AML-193 (cell line): ENCODE measurements at places on chromosomes 11 and 22.

DNA sequence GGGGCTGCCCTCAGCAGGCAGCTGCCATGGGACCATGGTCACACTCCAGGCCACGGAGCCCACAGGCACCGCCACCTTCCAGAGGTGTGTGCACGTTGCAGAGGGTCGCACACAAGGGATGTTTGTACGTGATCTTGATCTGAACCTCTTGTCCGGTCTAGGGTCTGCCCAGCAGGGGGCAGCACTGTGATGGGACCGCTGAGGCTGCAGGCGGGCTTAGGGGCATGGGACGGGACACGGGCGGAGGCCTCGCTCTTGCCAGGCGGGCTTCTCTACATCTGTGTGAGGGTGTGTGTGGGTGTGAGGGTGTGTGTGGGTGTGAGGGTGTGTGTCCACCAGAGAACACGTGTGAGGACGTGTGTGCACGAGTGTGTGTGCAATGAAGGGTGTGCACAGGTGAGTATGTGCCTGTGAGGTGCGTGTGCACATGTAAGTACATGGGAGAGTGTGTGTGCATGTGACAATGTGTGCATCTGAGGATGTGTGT is 52.4 kb downstream of the CACNA1I start:
- no peak for DNase-seq

DNA sequence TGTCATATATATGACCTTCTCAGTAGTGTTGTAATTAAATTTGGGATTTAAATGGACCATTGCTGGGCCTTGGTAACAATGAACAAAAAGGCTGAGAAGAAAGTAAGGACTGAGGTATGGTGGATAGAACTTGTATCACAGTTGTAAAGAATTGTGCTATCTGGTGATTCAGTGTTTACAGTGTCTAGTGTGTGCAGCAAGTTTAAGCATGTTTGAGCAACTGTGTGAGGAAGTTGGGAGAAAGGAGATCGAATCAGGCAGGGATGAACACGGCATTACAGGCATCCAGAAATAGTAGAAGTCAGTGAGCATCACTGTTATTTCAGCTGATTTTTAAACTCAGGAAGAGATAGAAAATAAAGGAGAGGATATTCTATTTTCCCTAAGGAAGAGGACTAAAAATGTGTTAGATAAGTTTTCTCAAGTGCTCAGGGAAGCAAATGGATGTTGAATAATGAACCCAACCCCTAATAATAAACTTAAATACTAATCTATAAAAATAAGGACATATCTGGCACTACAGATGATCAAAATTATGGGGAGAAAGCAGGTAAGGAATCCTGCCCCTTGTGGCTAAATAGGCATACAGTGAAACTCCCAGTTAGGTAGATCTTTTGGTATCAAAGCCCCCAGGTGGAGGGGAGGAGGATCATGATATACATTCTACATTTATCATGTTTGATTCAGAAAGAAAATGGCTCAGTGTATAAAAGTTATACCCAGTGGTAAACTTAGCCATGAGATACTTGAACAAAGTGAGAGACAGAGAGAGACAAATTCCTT is 361.0 kb upstream of the ANO3 start:
- no peak for DNase-seq

- DNase-seq = no peak
Measured at GRCh38 chr11:129365816-129366215, 9.8 kb upstream of the BARX2 start.

- DNase-seq = peak; percentile 34
Measured at GRCh38 chr11:87878373-87878825, 296.8 kb downstream of the RAB38 start.

DNA sequence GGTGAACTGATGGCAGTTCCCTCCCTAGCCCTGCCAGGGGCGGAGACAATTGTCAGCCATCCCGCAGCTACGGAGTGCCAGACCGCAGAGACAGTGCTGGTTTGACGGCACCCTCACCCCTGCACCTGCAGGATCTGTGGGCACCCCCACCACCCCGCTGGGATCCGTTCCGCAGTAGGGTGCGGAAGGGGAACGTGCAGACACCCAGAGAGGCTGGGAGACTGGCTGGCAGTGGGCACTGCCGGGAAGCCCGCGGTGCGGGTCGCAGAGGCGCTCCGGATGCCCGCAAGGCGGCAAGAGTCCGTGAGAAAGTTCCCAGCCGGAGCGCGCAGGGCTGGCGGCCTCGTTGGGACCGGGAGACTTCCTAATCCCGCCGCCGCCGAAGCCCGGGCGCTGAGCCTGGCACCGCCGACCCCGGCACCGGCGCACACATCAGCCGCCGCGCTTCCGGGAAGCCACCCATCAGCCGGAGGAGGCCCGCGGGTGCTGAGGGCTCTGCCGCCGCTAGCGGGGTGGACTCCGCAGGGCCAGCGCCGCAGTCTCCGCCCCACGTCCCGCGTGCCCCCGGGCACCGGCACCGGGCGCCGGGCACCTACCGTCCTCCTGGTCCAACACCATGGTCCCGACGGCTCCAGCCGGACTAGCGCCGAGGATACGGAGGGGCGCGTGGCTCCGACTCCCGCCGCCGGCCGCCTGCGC is 4.3 kb upstream of the LMO1 start:
- DNase-seq = no peak

DNA sequence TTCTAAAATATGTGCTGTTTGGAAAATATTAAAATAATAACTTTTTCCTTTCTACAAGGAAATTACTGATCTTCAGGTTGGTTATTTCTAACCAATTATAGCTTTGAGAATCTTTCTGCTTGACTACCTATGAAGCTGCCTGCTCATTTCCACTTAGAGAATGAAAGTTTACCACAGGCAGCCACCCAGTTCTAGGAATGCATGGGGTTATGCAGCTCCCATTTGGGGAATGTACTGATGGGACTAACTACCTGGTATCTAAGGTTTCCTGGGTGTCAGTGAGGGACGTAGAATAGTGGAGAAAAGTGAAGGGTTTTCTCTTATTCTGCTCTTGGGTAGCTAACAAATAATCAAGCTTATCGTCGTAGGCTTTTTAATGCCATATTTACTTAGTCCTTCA is 73.4 kb downstream of the DEUP1 start:
- no peak for DNase-seq

GRCh38 chr22:37326726-37327125 is 44.4 kb downstream of the CYTH4 start:
- no peak for DNase-seq

- no peak for DNase-seq
Measured at GRCh38 chr22:41526226-41526829, 17.9 kb downstream of the POLR3H start.

DNA sequence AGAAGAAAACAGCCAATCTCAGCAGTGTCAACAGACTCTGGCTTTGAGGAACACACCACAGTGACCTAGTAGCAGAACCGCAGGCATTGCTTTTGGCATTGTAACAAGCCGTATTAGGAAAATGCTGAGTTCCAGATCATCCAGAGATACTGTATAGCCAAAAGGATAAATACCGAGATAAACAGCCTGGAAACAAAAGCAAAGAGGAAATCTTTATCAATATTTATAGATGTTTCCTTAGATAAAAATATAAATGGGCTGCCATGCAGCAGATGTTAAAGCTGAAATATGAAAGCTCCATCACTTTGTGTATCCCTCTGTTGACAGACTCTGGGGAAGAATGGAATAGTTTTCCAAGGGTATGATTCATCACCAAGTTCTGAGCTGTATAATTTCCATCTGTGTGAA is 98.9 kb upstream of the TP53AIP1 start:
- no peak for DNase-seq

- DNase-seq = no peak
Measured at GRCh38 chr22:25448435-25449051, 115.9 kb upstream of the GRK3 start.

GRCh38 chr22:33920197-33920540 is at the start of gene LARGE1:
Gene LARGE1, minus strand, starts transcription at chr22:33920476.
- no peak for DNase-seq

GRCh38 chr11:954392-955153 is 28.9 kb downstream of the AP2A2 start:
- DNase-seq = no peak

DNA sequence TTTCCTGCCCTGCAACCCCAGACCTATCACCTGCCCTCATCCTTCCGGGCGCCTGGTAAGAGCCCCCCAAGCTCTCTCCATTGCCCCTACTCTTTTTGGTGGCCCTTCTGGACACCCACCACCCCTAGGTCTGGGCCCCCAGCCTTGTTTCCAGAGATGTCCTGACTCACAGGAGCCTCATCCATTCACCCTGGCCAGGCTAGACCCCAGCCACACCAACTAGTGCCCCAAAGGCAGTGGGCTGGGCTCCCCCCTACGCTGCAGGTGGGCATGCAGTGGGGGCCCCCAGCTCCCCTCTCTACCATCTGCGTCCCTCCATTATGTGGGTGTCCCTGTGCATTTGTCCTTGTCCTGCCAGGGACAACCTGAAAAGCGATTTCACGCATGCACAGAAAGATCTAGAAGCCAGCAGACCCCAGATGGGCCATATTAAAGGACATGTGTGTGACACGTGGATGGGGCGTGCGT is 1.4 kb downstream of the MRGPRF start:
- DNase-seq = no peak

- no peak for DNase-seq
Measured at GRCh38 chr11:71914617-71915189, 13.7 kb downstream of the XNDC1N start.

DNA sequence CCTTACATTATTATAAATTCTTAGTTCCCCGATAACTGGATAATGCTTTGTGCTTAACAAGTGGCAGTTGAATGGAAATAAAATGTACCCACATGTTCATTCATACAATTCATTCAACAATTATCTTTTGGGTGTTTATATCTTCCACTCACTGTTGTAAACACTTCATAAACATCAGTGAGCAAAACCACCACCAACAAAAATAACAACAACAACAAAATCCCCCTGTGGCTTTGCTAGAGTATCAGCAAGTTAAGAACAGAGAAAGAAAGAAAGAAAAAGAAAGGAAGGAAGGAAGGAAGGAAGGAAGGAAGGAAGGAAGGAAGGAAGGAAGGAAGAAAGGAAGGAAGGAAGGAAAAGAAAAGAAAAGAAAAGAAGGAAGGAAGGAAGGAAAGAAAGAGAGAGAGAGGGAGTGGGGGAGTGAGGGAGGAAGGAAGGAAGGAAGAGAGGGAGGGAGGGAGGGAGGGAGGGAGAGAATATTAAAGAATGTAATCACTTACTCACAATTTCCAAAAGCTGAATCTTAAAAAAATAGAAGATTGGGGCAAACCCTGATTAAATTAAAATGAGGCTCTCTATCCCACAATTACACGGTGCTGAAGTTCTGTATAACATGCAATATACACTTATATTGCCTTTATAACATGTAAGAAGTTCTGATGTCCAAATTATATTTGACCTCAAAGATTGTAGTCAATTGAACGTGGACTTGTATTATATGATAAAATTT is 2238.8 kb downstream of the LRRC4C start:
- no peak for DNase-seq

DNA sequence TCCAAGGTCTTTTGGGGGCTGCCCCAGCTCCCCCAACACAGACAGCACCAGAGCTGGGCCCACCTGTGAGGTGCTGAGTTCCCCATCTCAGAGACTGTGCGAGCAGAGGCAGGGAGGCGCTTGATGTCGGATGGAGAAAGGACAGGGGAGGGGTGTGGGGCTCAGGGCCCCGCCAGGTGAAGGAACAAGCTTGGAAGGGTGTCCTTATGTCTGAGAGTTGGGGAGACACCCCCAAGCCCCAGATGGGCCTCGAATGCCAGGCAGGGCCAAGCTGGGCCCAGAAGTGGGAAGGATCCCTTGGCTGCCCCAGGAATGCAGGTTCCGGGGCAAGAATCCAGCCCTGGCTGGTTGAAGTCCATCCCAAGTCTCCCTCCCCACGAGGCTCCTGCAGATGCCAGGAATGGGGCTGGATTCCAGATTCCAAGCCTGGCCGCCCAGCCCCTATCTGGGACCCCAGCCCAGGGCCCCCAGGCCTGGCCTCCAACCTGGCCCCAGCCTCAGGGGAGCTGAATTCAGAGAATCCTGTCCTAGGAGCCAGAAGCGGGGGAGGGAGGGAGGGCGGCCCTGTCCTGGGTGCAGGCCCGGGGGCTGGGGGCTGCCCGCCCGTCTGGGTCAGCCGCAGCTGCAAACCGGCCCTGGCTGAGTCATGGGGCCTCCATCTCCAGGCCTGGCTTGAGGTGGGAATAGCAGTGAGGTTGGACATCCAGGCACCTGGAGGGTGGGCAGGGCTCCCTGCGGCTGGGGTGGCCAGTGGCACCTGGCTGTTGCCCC is 50.9 kb downstream of the CDKN1C start:
- DNase-seq = no peak

- DNase-seq = no peak
Measured at GRCh38 chr11:65291613-65292012, 23.1 kb upstream of the CDC42EP2 start.

DNA sequence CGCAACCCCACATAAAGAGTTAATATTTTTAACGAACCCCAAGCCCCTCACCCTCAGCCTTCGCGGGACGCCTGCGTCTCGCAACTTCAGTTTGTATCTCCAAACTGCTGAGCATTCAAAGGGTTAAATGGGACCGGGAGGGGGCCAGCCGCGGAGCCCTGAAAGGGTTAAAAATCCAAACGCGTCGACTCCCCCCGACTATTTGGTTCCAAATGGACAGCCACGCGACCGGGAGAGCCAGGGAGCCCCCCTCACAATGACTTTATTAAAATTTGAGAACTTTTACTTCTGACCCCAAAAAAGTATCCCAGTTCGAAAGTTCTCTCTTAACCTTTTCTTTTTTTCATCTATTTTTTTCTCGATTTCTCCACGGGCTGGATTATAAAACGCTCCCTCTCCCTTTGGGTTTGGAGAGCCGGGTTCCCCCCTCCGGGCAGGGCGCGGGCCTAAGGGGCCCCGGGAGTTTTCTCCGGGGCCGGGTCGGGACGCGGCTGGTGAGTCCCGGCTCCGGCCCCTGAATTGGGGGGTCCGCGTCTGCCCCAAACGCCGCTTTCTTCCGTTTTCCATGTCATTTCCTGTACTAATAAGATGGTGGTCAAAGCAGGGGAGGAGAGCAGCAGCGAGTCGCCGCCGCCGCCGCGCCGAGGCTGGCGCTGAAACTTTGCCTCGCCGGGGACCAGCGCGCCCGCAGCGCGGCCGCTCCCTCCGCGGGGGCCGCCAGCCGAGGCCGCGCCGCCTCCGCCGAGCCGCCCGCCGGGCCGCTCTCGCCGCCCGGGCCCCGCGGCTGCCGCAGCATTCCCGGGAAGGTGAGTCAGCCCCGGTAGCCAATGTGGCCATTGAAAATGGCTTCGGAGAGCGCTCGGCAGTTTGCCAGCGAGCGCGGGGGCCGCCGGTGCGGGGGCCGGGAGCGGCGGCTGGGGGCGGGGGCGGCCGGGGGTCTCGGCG is at the start of gene PRDM11:
Gene PRDM11, plus strand, starts transcription at position 568 of the 945 bp plus-strand sequence. CDS start 35,128 bp downstream, outside the sequence.
- peak; percentile 29 for DNase-seq

GRCh38 chr11:19828382-19829108 is 115.9 kb downstream of the NAV2 start:
- DNase-seq = no peak

DNA sequence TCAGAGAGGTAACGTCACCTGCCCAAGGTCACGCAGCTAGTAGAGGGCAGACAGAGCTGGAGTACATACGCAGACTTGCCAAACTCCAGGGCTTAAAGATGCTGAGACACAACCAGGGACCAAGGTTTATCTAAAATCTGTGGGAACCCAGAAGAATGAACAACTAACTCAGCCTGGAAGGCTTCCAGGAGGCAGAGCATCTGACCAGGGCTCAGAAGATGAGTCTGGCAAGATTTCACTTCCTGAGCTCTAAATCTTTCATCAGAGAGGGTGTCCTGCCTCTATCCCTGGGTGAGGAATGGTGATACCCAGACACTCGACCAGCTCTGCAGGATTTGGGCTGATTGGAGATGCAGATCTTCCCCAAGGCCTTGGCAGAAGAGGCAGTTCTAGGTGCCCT is 9.1 kb downstream of the GAL3ST1 start:
- no peak for DNase-seq
